ENCODE measurements at places on chromosomes 2 and 18. TPM values are rescaled to one million over a fixed set of nuclear protein-coding genes. Genes with fewer than 3 reads are reported as not detected.
A peak's percentile ranks its signal among the peaks of the same experiment; 100 is the strongest.

DNA sequence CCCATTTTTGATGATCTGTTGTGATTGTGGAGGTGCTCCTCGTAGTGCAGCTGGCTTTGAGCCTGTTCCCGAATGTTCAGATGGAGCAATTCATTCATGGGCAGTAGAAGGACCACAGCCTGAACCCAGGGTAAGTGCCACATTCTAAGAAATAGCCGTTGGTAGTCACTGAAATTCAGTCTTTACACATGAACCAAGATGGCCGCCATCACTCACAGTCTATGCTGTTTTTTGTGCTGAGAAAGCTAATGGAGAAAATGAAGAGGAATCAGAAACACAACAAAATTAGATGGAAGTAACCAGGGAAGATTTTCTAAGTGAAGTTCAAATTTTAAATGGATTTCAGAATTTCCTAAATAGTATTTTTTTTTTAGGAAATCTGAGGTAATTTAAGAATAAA lies 25.5 kb downstream of the DSG1 start:
- no peaks in the 10 kb centered on the region for H3K27me3 ChIP-seq
- no peak overlapping the region for H3K27ac ChIP-seq
- H3K4me1 ChIP-seq = no peaks in the 10 kb centered on the region
- H3K4me3 ChIP-seq = no peak overlapping the region

DNA sequence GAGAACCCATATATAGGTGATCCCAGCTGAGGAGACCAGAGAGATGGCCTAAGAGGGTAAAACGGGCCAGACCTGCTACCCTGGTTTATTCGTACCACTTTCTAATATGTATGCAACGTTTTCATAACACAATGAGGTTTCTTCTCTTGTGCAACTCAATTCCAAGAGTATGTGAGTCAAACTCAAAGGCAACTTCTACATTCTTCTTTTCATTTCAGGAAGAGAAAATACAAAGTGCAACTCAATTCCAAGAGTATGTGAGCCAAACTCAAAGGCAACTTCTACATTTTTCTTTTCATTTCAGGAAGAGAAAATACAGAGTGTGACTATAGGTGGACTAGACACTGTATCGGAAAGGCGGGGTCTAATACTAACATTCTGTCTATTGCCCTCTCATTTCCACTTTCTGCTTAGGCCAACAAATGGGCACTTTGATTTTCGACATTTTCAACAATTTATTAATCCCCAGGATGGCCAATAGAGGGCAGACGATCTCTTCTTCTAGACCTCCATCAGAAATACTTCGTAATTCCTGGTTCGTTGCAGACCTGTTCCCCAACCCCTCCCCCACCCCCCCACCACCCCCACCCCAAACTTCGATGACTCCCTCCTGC lies 3.7 kb upstream of the CRIM1 start:
- H3K27me3 ChIP-seq = no peaks in the 10 kb centered on the region
- peak; percentile 29 for DNase-seq
- no peak overlapping the region for H3K4me3 ChIP-seq
- no peaks in the 10 kb centered on the region for H3K36me3 ChIP-seq
- H3K27ac ChIP-seq = no peak overlapping the region

Gene DYSF
- polyA plus RNA-seq = 3.9 TPM

- H3K36me3 ChIP-seq = no peaks in the 10 kb centered on the region
- H3K4me1 ChIP-seq = no peaks in the 10 kb centered on the region
- H3K27me3 ChIP-seq = no peaks in the 10 kb centered on the region
Measured at GRCh38 chr2:29393676-29394075, 278.5 kb downstream of the CLIP4 start.

DNA sequence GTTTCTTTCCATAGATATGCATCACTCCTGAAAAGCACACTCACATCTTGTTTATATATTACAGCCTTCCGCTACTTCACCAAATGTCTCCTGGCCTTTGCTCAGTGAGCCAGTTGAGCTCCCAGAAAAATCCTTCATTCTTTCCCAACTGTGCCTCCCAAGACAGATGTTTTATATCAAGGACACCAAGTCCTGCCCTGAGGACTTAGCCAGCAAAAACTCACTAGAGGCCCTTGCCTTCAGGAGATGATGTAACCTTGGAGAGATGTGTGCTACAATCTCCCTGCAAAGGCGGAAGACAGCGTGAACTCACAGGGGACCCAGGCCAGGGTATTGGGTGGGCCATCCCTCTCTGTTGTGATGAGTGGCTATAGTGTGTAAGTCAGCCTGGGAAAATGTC lies 86.1 kb upstream of the CTAGE1 start:
- H3K27ac ChIP-seq = no peak overlapping the region
- no peaks in the 10 kb centered on the region for H3K36me3 ChIP-seq
- H3K4me3 ChIP-seq = no peak overlapping the region
- H3K4me1 ChIP-seq = no peaks in the 10 kb centered on the region

- peaks cover 45% of the 10 kb centered on the region for H3K36me3 ChIP-seq
- DNase-seq = no peak
- H3K4me3 ChIP-seq = no peak overlapping the region
- H3K27ac ChIP-seq = no peak overlapping the region
- no peaks in the 10 kb centered on the region for H3K27me3 ChIP-seq
- H3K4me1 ChIP-seq = no peaks in the 10 kb centered on the region
Measured at GRCh38 chr2:73851274-73851673, 22.5 kb downstream of the STAMBP start.

DNA sequence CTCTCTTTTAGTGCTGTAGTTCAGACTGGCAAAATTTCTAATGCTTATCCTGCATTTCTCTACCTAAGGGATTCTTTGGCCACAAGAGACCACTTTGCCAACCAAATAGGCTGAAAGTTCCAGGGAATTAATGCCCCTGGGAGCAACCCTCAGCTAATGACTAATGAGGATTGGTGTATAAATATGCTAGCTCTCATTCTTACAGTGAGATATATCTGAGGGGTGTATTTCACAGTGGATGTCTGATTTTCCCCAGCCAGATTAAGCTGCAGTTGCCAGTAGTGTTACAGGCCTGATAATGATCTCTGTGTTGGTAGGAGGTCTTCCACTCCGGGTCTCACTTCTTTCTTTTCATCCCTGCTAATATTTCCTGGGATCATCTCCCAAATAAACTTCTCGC lies 90.4 kb downstream of the GULP1 start:
- no peak overlapping the region for H3K4me3 ChIP-seq
- H3K27me3 ChIP-seq = no peaks in the 10 kb centered on the region
- H3K4me1 ChIP-seq = no peaks in the 10 kb centered on the region
- no peak overlapping the region for H3K27ac ChIP-seq
- DNase-seq = no peak
